Cardiac atrium fibroblast (primary cell): ENCODE measurements at places on chromosomes 12 and 14. TPM values are rescaled to one million over a fixed set of nuclear protein-coding genes. Genes with fewer than 3 reads are reported as not detected.

Gene NEDD1
- 12.6 and 14.4 TPM in 2 replicates for total RNA-seq

Gene TBX5
- 0.90 and 4.4 TPM in 2 replicates for total RNA-seq

Gene ZDHHC17
- 15.4 and 26.0 TPM in 2 replicates for total RNA-seq

Gene DENR
- 26.6 and 28.0 TPM in 2 replicates for total RNA-seq

Gene PLA2G1B
- not detected in 2 replicates for total RNA-seq

Gene CPNE6
- total RNA-seq = not detected in 2 replicates

Gene FGF23
- not detected in 2 replicates for total RNA-seq

Gene JAG2
- total RNA-seq = 4.3 and 4.4 TPM in 2 replicates

Gene SYCP3
- total RNA-seq = not detected in 2 replicates

Gene LTA4H
- 62.9 and 72.6 TPM in 2 replicates for total RNA-seq

Gene KRT85
- not detected in 2 replicates for total RNA-seq

Gene OR4E2
- total RNA-seq = not detected in 2 replicates
